ENCODE measurements at places on chromosomes 2 and 18.

DNA sequence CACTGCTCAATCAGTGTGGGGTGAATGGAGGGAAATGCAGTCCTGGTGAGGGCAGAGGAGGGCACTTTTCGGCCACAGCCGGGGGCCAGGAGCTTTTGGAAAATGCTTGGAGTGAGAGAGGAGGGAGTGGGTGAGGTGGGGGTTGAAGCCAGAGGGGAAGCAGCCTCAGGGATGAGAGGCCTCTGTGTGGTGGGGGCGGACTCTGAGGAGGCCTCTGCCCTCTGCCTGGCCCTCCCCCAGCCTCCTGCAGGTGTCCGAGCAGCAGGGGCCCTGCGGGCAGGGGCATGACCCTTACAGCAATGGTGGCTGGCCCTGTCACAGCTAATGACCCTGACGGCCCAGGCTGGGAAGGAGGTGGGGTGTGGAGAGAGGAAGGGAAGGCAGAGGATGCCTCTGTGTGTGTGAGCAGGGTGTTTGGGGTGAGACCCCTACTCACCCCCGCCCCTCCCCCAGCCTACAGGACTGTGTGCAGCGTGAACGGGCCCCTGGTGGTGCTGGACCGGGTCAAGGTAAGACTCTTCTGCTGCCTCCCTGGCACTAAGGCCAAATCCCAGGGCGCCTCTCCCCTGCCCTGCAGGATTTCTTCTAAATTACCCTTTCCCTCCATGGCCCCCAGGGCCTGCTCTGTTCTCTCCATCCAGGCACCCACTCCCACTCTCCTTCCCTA, 7.6 kb downstream of the ATP6V1B1 start:
- H3K36me3 ChIP-seq: no peaks in the 10 kb centered on the region
- no peak overlapping the region for H3K4me3 ChIP-seq
- DNase-seq: peak; percentile 27
- H3K27ac ChIP-seq: no peak overlapping the region

DNA sequence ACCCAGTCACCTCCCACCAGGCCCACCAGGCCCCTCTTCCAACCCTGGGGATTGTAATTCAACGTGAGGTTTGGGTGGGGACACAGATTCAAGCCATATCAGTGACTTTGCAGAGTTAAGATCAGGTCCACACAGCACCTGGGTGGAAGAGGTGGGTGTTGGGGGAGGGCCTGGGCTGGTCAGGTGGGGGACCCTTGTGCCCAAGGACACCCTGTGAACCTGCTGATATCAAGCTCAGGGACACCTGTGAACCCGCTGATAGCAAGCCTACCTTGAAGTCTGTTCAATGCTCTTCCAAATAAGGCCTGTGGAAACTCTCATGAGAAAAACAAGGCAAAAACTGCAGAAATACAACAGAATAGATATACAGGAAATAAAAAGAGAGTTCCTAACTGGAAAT, 19.9 kb upstream of the TPO start:
- no peaks in the 10 kb centered on the region for H3K27me3 ChIP-seq
- H3K36me3 ChIP-seq: no peaks in the 10 kb centered on the region
- DNase-seq: no peak
- no peak overlapping the region for H3K4me3 ChIP-seq
- no peaks in the 10 kb centered on the region for H3K4me1 ChIP-seq

DNA sequence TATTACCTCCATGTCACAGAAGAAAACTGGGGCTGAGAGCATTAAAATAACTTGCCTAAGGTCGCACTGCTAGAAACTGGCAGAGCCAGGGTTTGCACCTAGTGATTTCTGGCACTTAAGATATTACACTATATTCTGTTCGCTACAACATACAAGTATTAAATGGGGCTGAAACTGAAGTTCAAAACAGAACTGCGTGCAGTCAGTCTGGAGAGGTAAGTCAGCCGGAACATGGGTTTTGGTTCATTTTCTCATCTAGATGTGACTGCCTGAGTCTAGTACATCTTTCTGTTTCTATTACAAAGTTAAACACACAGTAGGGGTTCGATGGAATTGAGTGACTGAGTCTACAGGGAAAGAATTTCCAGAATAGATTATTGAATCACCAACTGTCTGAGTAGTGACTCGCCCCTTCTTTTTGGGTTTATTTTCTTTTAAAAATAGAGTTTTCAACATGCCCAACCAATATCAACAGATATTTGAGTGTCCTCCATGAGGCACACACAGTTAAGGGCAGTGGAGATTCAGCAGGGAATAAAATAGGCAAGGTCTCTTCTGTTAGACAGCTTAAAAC, 150.8 kb downstream of the RNF152 start:
- H3K4me3 ChIP-seq: no peak overlapping the region
- no peaks in the 10 kb centered on the region for H3K27me3 ChIP-seq
- H3K36me3 ChIP-seq: no peaks in the 10 kb centered on the region
- DNase-seq: no peak
- no peak overlapping the region for H3K27ac ChIP-seq

GRCh38 chr18:46315161-46315560, 211.0 kb downstream of the HAUS1 start:
- no peaks in the 10 kb centered on the region for H3K4me1 ChIP-seq
- H3K27ac ChIP-seq: no peak overlapping the region
- DNase-seq: no peak
- H3K27me3 ChIP-seq: no peaks in the 10 kb centered on the region
- no peaks in the 10 kb centered on the region for H3K36me3 ChIP-seq

DNA sequence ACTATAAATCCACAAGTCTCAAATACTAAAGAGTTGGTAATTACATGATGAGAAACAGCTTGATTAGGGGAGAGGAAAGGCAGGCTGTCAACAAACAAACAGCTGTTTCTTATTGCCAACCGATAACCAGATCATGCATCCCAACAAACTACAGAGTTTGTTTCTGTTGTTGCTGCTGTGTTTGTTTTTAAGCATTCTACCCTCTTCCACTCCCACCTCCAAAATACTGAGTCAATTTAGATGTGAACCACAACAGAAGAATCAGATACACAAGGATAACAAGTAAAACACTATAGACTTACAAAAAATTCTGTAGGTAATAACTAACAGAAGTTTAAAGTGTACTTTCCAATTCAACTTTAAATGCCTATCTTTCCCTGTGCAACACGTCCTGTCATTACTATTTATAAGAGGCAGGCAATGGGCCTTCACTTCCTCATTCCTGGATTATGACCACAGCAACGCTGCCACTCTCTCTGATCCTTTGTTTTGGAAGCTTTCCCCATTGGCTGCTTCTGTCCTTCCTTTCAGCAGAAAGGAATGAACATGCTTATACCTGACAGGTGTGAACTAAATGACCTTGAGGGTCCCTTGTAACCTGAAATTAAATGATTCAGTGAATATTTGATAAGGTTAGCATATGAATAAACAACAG, 152.0 kb downstream of the SRBD1 start:
- no peak overlapping the region for H3K4me3 ChIP-seq
- H3K27me3 ChIP-seq: no peaks in the 10 kb centered on the region
- no peak overlapping the region for H3K27ac ChIP-seq
- peak; percentile 35 for DNase-seq
- no peaks in the 10 kb centered on the region for H3K4me1 ChIP-seq
- H3K36me3 ChIP-seq: peaks cover 6% of the 10 kb centered on the region

GRCh38 chr2:237240252-237240651, 154.6 kb downstream of the COPS8 start:
- no peak overlapping the region for H3K27ac ChIP-seq
- peaks cover 16% of the 10 kb centered on the region for H3K36me3 ChIP-seq
- H3K4me3 ChIP-seq: no peak overlapping the region
- DNase-seq: no peak
- no peaks in the 10 kb centered on the region for H3K4me1 ChIP-seq

DNA sequence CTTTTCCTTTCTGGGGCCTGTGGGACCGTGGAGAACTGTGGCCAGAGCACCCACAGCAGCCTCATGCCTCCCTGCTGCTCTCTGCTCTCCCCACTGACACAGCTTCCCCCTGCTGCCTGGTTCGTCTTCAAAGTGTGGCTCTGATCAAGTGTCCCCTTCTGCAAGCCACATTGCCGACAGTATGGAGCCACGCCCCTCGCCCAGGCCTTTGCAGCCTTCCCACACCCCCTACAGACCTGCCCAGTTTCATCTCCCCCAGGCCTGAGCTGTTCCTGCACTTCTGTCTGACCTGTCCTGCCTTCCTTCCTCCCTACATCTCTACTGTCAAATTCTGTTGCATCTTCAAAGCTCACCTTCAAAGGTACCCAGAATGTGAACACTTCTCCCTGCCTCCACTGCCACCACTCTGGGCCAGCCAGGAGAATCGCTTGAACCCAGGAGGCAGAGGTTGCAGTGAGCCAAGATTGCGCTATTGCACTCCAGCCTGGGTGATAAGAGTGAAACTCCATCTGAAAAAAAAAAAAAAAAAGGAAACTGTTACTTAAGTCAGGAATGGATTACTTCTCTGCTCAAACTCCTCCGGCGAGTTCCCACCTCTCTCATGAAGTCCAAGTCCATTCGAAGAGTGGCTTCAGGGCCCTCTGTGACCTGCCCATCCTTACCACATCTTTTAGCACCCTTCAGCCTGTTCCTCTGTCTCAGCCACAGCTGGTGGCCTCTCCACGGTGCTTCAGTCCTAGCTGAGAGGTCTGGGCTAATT, 29.0 kb upstream of the CATIP start:
- H3K4me3 ChIP-seq: no peak overlapping the region
- H3K4me1 ChIP-seq: peaks cover 7% of the 10 kb centered on the region
- H3K36me3 ChIP-seq: no peaks in the 10 kb centered on the region
- no peak overlapping the region for H3K27ac ChIP-seq

GRCh38 chr2:74919827-74920226, 38.6 kb upstream of the POLE4 start:
- H3K36me3 ChIP-seq: no peaks in the 10 kb centered on the region
- H3K4me1 ChIP-seq: no peaks in the 10 kb centered on the region
- H3K27me3 ChIP-seq: no peaks in the 10 kb centered on the region
- H3K27ac ChIP-seq: no peak overlapping the region

DNA sequence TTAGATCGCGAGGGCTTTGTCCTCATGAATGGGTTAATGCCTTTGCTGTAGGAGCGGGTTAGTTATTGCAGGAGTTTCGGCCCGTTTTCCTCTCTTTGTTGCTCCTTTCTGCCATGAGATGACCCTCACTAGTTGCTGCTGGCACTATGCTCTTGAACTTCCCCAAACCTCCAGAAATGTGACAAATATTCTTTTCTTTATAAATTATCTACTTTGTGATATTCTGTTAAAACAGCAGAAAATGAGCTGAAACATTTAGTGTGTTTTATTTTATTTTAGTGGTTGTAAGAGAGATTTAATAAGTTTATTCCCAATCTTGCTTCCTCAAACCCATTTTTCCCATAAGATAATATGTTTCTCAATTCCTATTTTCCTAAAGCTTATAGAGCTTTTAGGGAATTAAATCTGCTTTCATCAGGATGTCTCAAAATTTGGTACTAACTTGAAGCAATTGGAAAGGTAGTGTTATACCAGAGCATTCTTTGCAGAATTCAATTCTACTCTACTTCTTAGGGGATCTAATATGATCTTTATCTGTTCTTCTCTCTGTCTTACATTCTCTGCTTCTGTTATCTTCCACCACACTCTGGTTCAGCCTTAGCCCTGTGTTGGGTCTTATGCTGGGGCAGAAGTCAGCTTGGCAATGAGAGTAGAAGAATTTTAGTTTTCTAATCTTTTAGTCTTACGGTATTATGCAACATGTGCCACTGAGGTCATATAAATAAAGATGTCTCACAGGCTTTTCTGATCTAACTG, 23.1 kb downstream of the DDX1 start:
- no peak overlapping the region for H3K27ac ChIP-seq
- no peaks in the 10 kb centered on the region for H3K4me1 ChIP-seq
- no peaks in the 10 kb centered on the region for H3K27me3 ChIP-seq
- H3K4me3 ChIP-seq: no peak overlapping the region
- DNase-seq: no peak

DNA sequence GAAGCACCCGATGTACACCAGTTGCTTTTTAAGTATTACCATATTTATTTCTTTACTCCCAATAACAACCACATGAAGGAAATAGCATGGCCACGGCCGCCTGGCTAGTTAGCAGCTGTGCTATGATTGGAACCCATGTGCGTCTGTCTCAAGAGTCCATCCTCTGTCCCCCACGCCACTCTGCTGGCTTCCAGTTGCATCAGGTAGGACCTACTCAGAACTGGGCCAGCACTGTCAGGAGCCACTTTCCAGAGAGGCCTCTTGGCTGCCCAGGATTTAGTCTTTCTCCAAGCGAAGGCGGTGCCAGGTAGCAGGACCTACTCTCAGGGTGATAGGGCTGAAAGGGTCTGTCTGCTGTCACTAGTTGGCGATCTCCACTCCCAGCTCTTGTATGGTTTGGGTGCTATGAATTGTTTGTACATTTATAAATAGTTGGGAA, 22.1 kb downstream of the ASB18 start:
- no peak overlapping the region for H3K27ac ChIP-seq
- DNase-seq: no peak
- H3K27me3 ChIP-seq: peaks cover 7% of the 10 kb centered on the region
- H3K4me1 ChIP-seq: no peaks in the 10 kb centered on the region
- no peaks in the 10 kb centered on the region for H3K36me3 ChIP-seq
- no peak overlapping the region for H3K4me3 ChIP-seq

GRCh38 chr2:102848366-102848839, 86.6 kb downstream of the TMEM182 start:
- no peaks in the 10 kb centered on the region for H3K27me3 ChIP-seq
- H3K27ac ChIP-seq: no peak overlapping the region
- H3K4me1 ChIP-seq: no peaks in the 10 kb centered on the region
- H3K4me3 ChIP-seq: no peak overlapping the region
- peaks cover 4% of the 10 kb centered on the region for H3K36me3 ChIP-seq

- no peak overlapping the region for H3K27ac ChIP-seq
- no peaks in the 10 kb centered on the region for H3K36me3 ChIP-seq
- DNase-seq: no peak
- no peaks in the 10 kb centered on the region for H3K27me3 ChIP-seq
- H3K4me1 ChIP-seq: no peaks in the 10 kb centered on the region
- no peak overlapping the region for H3K4me3 ChIP-seq
These were observed 10.0 kb downstream of the SH3RF3 start for GRCh38 chr2:109139002-109139401.

- H3K4me3 ChIP-seq: peak overlapping the region; percentile 89
- H3K27me3 ChIP-seq: no peaks in the 10 kb centered on the region
- no peaks in the 10 kb centered on the region for H3K4me1 ChIP-seq
- H3K36me3 ChIP-seq: peaks cover 15% of the 10 kb centered on the region
These were observed 1.0 kb downstream of the MARS2 start for GRCh38 chr2:197705912-197706838.

GRCh38 chr2:26635401-26635800, 5.8 kb downstream of the CIB4 start:
- H3K27ac ChIP-seq: no peak overlapping the region
- H3K27me3 ChIP-seq: no peaks in the 10 kb centered on the region
- H3K4me3 ChIP-seq: no peak overlapping the region
- H3K36me3 ChIP-seq: no peaks in the 10 kb centered on the region
- H3K4me1 ChIP-seq: no peaks in the 10 kb centered on the region

GRCh38 chr2:28193630-28194403, 198.8 kb upstream of the FOSL2 start:
- DNase-seq: no peak
- H3K27ac ChIP-seq: no peak overlapping the region
- H3K36me3 ChIP-seq: no peaks in the 10 kb centered on the region
- H3K27me3 ChIP-seq: no peaks in the 10 kb centered on the region

Data from H9 (cell line).